ENCODE measurements at places on chromosomes 7 and 10.

DNA sequence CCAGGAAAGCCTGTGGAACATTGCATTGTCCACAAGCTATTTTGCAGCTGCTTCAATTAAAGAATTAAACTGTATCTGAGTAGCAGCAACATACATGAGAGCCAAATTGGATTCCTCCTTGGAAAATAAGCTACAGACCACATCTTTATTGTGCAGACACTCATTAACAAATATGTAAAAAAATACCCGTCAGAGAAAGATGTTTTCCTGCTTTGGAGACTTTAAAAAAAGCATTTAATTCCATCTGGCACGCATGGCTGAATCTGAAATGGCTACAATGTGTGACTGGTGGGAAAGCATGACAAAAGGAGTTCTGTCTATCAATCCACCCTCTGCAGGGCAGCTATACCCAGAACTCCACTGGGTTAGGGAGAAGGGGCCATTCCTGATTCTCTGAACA is 73.1 kb upstream of the HPS1 start:
- ATAC-seq, result no peak

- no peak for ATAC-seq
Measured at GRCh38 chr10:33064706-33065105, 106.7 kb upstream of the ITGB1 start.

GRCh38 chr10:46544989-46545791 is 11.3 kb downstream of the GPRIN2 start:
- ATAC-seq, result no peak

- no peak for ATAC-seq
Measured at GRCh38 chr10:69835875-69836730, 34.4 kb downstream of the COL13A1 start.

DNA sequence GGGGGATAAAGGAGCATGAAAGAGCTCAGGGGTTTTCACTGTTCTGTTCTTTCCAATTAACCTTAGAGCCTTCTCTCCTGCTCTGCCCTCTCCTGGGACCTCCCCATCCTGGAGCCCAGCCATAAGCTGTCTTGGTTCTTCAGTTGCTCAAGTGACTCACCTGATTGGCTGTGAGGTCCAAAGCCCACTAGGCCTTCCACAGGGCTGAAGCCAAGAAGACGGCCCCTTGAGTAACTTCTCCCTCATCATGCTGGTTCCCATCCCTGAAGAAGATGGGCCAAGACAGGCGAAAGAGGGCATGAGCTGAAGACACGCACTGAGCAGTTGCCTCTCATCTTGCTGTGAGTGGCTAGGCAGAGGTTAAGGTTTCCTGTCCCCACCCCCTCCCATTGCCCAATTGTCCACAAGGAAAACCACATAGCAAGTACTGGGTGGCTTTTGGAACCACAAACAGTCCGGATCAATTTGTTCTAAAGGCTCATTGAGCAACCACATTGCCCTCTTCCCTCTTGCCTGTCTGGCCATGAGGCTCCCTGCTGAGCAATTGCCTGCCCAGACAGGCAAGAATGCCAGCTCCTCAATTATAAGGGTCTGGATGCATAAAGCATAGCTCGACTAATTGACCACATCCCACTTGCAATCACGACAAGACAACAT is 43.9 kb upstream of the GPAM start:
- no peak for ATAC-seq

DNA sequence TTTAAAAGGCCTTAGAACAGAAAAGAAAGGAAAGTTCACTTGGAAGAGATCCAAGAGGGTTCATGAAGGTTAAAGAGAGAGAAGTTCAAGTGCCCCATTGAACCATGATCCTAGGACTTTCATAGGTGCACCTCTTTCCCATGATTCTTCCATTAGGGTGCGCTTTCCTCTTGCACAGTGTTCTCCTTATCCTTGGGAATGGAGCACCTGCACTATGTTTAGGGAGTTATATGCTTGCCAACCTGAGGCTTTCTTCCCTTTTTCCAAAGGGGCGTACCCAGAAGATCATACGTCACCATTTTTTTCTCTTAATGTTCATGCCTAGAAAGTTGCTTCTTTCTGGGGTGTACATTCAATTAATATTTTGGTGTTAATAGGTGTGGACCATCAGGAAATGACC is 908.0 kb upstream of the SORCS1 start:
- no peak for ATAC-seq

GRCh38 chr10:34292675-34293074 is 522.4 kb downstream of the PARD3 start:
- ATAC-seq, result no peak

GRCh38 chr7:69714886-69715576 is 116.8 kb downstream of the AUTS2 start:
- ATAC-seq, result no peak

GRCh38 chr7:145478541-145478940 is 638.1 kb upstream of the CNTNAP2 start:
- no peak for ATAC-seq

DNA sequence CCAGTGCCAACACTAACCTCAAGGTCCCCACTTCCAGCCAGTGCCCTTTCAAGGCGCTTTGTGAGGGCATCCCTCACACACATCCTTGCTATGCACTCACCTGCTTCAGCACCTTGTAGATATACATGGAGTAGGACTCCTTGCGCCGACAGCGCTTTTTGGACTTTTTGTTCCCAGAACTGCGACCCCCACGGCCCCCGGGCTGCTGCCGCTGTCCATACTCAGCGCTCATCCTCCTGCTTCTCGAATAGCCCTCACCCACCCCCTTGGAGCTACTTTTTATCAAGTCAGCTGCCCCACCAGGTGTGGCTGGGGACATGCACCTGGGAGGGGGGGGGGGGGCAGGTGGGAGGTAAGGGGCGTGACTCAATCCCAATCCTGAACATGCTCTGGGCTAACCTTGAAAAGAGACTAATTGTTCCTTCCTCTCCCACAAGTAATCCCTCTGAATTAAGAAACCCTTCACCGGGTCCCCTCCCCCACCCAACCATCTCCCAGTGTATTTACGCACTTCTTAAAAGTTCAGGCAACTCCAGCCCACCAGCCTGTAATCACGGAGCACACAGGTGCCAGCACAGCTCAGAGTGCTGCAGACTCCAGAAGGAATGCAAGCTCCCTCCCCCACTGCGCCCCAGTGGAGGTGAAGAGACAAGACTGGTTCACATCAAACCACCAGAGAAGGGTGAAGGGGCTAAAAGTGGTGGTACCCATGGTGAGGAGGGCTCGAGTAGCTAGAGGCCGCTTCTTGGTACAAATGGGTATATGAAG is at the start of gene H2BK1:
Gene H2BK1, minus strand, starts transcription at position 402 of the 768 bp plus-strand sequence. Its CDS starts 170 bp downstream, at position 232.
- no peak for ATAC-seq

GRCh38 chr7:105745681-105746330 is 130.6 kb downstream of the ATXN7L1 start:
- no peak for ATAC-seq

DNA sequence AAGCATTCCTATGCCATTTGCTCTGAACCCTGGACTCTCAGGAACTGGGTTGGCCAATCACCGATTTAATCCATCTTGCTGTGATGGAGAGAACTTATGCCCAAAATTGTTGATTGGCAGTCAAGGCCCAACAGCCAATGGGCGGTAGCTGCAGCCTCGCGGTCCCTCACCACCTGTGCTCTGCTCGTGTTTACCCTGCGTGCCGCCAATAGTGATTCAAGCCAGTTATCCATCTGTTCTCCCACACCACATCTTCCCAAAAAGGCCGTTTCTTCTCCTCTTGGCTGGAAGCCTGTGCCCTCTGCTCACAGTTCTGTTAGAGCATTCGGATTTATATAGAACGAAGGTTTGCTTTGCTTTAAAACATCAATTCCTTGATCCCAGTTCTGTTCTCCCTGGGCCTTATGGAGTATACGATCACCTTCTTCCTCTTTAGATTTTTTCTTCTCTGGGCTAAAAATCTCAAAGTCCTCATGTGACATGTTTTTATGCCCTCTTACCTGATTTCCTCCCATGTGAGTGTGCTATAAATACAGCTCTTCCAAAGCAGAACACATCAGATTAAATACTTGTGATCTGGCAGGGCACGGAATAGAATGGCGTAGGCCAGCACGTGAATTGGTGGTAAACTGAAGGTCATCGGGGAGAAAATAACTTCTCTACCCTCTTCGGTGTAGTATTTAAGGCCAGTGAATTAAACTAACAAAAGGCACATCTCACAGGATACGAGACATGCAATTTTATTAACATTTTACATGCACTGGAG is 212.8 kb downstream of the NSUN6 start:
- ATAC-seq, result no peak

GRCh38 chr7:146331369-146331768 is 214.8 kb downstream of the CNTNAP2 start:
- no peak for ATAC-seq

DNA sequence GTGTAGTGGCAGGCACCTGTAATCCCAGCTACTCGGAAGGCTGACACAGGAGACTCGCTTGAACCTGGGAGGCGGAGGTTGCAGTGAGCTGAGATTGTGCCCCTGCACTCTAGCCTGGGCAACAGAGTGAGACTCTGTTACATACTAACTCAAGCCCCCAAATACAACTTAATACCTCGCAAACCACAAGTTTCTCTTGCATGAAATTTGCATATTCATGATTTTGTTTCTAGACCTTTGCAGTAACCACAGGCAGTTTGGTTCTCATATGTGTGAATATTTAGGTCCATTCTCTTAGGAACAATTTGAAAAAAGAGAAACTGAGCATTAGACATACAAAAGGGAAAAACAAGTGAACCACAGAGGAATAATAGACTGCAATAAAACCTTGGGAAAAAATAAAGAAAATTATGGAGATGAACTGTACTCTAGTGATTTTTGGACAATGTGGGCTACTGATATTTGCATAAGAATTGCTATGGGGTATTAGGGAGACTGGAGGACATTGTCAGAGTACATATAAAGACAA is 77.0 kb downstream of the ZNF277 start:
- ATAC-seq, result no peak

DNA sequence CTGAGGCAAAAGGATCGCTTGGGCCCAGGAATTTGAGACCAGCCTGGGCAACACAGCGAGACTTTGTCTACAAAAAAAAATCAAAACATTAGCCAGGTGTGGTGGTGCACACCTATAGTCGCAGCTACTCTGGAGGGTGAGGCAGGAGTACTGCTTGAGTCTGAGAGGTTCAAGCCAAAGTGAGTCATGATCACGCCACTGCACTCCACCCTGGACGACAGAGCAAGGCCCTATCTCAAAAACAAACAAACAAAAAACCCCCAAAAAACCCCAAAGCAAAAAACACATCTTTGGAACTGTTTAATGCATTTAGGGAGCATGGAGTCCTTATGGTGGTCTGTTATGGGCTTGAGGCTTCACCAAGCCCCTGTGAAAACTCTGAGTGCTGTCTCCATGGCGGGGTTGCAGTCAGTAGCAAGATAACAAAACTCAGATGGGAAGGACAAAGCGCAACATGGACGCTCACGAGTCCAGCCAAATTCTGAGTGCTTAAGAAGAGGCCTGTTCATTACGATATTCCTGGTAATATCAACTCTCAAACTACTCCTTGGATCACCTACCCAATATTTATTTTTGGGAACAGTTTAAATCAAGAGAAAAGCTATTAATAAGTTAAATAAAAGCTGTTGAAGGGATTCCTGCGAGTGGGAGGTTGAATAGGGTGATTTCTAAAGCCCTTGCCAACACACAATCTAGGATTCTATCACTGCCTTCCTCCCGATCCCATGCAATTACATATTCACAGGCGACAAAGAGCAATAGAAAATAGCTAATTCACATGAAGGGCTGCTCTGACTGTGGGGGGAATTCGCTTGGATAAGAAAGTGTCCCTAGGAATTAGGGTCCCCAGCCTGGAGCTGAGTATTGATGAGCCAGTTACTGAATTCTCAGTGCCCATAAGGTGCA is 123.3 kb downstream of the HIPK2 start:
- no peak for ATAC-seq

DNA sequence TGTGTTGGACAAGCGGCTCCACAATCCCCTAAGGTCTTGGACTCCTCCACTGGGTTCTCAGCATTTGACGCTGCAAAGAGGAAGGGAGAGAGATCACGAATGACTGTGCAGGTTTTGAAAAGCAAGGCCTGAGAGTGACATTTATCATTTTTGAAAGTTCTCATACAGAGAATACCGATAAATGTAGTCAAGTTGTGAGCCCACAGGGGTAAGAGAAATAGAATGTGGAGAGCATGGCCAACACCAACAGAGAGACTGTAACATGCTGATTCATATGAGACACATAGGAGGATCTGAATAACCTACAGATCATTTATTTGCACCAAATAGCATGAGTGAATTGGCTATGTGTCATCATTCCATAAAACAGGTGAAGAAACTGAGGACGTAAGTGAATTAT is 230.5 kb upstream of the MBL2 start:
- ATAC-seq, result no peak

GRCh38 chr7:155787171-155787851 is 25.0 kb downstream of the SHH start:
- ATAC-seq, result no peak

DNA sequence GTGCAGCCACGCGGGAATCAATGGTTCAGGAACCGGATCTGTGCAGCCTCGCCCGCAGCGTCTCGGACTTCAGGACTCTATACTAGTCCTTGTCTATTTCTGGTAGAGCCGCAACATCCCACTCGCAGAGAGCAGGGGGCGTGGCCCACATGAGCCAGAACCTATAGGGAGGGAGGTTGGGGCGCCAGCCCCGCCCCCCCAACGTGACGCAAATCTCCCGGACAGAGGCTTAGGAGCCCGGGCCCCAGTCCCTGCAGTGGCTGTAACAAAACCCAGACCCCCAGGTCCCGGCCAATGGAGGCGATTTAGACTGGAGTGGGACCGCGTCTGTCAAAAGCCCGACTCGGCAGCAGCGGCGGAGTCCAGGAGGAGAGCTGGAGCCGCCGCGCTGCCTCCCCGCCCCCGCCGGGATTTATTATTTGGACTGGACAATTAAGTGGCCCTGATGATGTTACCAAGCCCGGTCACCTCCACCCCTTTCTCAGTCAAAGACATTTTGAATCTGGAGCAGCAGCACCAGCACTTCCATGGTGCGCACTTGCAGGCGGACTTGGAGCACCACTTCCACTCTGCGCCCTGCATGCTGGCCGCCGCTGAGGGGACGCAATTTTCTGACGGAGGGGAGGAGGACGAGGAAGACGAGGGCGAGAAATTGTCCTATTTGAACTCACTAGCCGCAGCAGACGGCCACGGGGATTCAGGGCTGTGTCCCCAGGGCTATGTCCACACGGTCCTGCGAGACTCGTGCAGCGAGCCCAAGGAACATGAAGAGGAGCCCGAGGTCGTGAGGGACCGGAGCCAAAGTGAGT is at the start of gene NKX2-3:
Gene NKX2-3, plus strand, starts transcription at position 256 of the 809 bp plus-strand sequence. Its CDS starts 190 bp downstream, at position 446.
- ATAC-seq, result peak; percentile 77
